Activated T-helper 1 cell treated with anti-CD3 and anti-CD28 coated beads, Interleukin-2, amount 50 U/mL, for 16 hours (primary cell): ENCODE measurements at places on chromosomes 11 and 22.
A peak's percentile ranks its signal among the peaks of the same experiment; 100 is the strongest.

DNA sequence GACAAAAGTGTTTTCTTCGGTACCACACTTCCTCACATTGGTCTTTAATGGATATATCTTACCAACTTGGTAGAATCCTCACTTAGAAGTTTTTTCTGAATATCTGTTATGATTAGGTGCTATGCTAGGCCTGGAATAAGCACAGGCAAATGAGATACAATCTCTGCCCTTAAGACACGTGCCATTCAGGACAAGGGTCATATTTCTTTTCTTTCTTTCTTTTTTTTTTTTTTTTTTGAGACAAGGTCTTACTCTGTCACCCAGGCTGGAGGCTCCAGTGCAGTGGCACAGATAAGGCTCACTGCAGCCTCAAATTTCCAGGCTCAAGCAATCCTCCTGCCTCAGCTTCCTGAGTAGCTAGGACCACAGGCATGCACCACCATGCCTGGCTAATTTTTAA, 23.0 kb downstream of the WBP2NL start:
- no peak for DNase-seq

GRCh38 chr11:35030716-35031213, 108.2 kb upstream of the CD44 start:
- DNase-seq, result no peak

GRCh38 chr22:31099841-31100761, 7.3 kb downstream of the SELENOM start:
- no peak for DNase-seq

DNA sequence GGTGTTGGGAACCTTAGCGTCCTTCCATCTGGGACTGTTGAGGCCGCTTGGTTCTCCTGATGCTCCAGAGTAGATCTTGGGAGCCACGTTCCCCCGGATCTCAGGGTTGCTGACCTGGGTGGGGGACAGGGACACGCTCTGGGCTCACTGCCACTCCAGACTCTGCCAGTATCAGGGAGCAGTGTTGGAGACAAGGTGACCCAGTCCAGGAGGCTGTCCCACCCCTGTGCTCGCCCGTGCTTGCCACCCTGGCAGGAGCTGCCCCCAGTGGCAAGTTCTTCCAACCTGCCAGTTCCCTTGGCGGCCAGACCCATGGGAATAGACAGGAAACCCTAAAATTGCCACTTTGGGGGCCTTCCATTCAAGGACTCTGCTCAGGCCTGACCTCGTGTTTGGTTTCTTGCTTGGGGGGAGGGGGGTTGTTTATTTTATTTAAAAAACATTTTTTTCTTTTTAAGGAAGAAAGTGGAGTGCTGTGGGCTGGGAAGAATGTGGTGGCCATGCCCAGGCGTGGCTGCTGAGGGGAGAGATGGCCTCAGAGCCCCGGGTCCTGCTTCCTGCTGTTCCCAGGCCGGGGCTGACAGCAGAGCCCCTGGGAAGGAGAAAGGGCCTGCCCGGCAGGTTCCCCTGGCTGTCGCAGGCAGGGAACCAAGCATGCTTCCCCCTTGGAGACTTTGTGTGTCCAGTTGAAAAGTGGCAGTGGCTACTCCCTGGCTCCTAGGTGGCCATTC, 7.2 kb downstream of the GRK2 start:
- DNase-seq, result no peak

DNA sequence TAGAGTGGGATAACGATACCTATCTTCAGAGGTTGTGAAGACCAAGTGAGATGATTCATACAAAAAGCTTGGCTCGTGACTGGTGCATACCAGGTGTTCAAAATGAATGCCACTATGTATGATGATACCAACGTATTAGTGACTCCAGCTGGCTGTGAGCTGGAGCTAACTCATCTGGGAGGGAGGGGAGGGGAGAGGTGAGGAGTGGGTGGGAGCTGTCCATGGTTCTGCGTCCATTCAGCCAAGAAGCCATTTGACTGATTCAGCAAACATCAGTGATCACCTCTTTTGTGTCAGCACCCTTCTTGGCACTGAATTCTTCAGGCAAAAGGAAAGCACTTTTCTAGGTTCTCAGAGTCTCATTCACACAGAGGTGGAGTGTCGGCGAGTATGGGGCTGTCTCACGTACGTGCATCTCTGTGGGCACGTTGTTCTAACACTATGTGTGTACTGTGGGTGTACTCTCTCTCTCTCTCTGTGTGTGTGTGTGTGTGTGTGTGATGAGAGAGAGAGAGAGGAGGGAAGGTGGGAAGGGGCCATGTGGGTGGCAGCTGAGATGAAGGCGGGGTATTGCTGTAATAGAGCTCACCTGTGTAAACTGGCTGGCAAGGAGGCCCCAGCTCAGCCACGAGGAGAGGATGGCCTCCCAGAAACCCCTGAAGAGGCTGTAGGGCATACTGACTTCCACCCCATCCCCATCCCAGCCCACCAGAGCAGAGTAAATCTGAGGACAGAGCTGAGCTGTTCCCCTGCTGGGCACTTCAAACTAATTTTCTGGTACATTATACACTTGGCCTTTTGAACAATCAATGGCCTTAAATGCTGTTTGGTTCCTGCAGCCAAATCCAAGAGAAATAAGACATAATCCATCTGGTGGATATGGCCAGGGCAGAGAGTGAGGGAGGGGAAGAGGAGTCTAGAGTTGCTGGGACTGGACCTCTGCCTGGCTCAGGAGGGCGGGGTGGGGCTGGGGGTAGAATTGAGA, 96.1 kb upstream of the THY1 start:
- no peak for DNase-seq

GRCh38 chr11:13602844-13603243, 65.6 kb upstream of the FAR1 start:
- no peak for DNase-seq

DNA sequence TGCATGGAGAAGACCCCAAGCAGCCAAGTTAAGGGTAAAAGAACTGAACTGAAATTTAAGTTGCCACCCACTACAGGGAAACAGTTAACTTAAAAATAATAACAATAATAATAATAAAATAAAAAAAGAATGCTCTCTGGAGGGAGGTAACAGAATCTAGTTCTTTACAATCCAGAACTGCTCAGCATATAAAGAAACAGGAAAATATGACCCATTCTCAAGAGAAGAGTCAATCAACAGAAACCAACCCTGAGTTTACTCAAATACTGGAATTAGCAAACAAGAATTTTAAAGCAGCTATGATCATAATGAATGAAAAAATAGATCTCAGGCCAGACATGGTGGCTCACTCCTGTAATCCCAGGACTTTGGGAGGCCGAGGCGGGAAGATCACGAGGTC, 53.8 kb downstream of the DENND5A start:
- DNase-seq, result no peak

- DNase-seq, result no peak
These were observed 632.8 kb upstream of the RAG2 start for GRCh38 chr11:37230865-37231264.

- peak; percentile 20 for DNase-seq
These were observed 539 bp downstream of the SIRT3 start for GRCh38 chr11:235609-235996.

DNA sequence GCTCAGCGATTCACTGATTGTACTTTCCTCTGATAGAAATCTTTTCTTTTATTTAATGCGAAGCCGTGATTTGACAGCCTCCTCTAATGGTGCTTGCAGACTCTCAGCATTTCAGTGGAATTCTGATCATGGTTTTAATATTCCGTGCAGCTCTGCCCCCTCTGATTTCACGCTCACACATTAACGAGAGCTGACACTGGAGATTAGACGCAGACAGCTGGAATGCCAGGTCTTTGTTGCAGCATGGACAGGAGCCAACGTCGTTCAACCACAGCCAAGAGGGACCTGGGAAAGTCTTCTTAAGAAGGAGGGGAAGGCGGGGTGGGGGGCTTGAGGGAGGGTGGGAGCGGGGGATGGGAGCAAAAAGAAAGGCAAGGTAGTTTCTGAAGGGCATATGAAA, 186.4 kb downstream of the BLID start:
- no peak for DNase-seq

- no peak for DNase-seq
These were observed 100.8 kb upstream of the CLPB start for GRCh38 chr11:72535194-72535547.

GRCh38 chr11:69298267-69299022, 4.5 kb downstream of the MYEOV start:
- no peak for DNase-seq

- no peak for DNase-seq
These were observed 256.9 kb upstream of the PITPNB start for GRCh38 chr22:28175730-28176492.

DNA sequence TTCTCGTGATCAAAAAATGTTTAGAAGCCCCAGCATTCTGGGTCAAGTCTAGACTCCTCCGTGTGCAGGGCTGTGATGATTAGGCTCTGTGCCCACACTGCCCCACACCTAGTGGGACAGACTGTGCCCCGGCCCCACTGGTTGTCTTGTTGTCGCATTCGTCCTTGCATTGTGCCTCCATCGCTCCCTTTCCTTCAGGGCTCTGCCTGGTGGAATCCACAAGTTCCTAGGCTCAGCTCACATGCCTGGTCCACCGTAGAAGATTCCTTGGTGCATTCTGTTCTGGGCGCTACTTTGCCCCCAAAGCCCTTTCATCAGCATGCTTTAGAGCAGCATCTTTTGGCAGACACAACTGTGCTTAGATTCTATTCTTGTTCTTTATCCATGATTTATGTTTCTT, 23.5 kb upstream of the THY1 start:
- no peak for DNase-seq

GRCh38 chr22:46025973-46026898, 49.3 kb upstream of the WNT7B start:
- DNase-seq, result no peak

DNA sequence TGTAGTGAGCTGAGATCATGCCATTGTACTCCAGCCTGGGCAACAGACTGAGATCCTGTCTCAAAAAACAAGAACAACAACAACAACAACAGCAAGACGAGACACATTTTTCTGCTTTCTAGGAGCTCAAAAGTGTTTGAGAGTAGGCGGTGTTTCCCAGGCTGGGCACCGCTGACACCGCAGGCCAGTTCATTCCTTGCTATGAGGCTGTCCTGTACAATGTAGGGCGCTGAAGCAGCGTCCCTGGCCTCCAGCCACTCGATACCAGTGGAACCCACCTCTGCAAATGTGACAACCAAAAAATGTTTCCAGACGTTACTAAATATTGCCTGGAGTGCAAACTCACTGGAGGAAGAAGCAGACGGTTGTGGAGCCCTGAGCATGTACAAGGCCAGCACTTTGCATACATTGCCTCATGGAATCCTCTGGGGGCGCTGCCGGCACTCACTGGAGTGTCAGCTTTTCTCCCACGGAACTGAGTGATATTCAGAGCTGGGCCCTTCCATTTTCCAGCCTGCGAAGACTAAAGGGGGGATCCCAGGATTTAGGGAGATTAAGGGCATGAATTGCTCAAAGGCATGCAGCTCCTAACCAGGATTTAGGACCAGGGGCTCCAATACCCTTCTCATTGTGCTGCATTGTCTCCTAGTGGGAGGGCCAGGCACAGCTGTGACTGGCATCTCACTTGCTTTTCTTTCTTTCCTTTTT, 5.8 kb upstream of the MIEF1 start:
- DNase-seq, result peak; percentile 32

- DNase-seq, result no peak
These were observed 57.0 kb downstream of the RBFOX2 start for GRCh38 chr22:35971456-35972119.

GRCh38 chr11:116577956-116578355, 194.8 kb downstream of the BUD13 start:
- DNase-seq, result no peak

DNA sequence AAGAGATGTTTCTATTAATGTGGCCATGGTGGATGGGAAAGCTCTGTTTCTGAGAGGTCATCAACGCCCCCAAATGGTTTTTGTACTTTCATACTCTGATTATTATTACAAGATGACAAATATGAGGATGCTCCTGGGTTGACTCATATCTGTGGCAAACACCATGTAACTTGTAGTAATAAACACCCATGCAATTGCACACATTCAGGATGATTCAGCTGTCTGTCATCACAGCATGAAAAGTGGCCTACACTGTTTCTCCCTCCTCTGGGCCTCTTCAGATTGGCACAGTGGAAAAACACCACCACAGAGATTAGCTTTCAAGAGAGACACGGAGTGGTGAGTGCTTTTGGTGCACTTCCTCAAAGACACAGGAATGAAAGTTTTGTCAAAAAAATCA, 85.4 kb downstream of the MTNR1B start:
- no peak for DNase-seq

GRCh38 chr11:102957953-102958352, 2.4 kb upstream of the MMP13 start:
- no peak for DNase-seq

GRCh38 chr22:49567899-49568750, 259.5 kb downstream of the BRD1 start:
- DNase-seq, result no peak

GRCh38 chr11:381501-382072, 12.3 kb downstream of the B4GALNT4 start:
- DNase-seq, result no peak

GRCh38 chr22:49614966-49615965, 212.4 kb downstream of the BRD1 start:
- no peak for DNase-seq

- DNase-seq, result no peak
These were observed 125.7 kb downstream of the KIRREL3 start for GRCh38 chr11:126874831-126875230.

DNA sequence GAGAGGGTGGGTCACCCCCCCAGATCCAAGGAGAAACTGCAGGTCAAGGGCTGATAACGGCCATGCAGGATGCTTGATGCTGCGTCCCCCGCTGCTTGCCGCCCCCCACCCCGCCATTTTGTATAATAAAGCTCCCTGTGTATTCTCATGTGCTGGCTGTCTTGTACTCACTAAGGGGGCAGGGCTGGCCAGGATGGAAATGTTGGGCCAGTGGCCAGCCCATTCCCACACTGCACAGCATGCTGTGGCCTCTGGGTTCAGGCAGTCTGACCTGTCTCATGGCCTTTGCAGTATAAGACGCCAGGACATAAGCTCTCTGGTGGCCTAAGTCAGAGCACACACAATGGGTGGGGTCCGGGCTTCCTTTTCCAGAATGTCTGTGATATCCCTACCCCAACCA, 421 bp upstream of the PRR33 start:
- DNase-seq, result no peak

DNA sequence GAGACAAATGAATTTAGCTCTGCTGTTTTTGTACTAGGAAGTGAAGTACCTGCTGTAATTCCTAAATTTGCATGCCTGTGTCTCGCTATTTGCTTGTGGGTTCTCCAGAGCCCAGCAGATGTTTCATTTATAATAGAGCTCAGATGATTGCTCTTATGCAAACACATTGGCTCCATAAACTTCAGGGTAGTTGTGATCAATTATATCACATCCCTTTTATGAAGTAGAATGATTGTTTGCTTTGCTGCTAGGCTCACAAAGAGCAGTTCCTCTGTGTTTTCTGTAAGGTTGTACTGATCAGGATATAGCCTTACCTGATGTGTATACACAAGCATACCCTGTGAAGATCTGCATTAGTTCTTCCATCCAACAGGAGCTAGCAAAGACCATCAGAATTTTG, 64.1 kb downstream of the C11orf87 start:
- DNase-seq, result no peak
